ENCODE measurements at places on chromosomes 1 and 21.

DNA sequence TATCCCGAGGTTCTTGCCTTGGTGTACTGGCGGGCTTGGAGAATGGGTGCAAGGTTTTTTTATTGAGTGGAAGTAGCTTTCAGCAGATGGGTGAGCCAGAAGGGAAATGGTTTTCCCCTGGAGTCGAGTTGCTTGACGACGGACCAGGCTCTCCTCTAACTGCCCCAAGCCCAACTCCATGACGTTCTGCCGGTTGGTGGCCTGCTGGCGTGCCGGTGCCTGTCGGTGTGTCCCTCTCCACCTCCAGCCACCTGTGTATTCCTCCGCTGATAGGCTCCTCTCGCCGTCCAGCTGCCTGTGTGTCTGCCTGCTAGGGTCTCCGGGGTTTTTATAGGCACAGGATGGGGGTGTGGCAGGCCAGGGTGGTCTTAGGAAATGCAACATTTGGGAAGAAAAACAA is 34.3 kb upstream of the PTGFRN start:
- no peak for DNase-seq

GRCh38 chr1:165168467-165168866 is 188.0 kb downstream of the LMX1A start:
- no peak for DNase-seq

GRCh38 chr1:227901906-227902640 is 45.7 kb downstream of the WNT9A start:
- no peak for DNase-seq

GRCh38 chr21:29315131-29315749 is 16.5 kb downstream of the BACH1 start:
- DNase-seq = no peak

DNA sequence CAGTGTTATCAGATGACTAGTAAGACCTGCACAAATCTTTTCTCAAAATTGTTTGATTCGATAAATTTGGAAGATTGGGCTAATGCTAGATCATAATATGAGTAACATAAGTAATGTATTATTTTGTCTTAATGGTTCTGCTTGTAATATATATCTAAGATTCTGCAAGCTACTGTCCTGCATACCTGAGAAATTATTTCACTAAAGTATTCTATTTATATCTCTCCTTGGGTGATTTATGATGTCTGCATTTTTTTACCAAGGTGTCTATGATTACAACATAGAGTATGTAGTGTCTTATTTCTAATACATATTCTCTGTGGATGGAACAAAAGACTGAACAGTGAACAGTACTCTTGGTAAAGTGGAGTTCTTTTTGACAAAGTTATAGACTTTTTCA is 166.6 kb downstream of the CLEC20A start:
- DNase-seq = no peak

Measured in NCI-H2081 (cell line).